NCI-H510A treated with DMSO at 0.1 percent for 48 hours (cell line): ENCODE measurements at places on chromosomes 12 and 14.

DNA sequence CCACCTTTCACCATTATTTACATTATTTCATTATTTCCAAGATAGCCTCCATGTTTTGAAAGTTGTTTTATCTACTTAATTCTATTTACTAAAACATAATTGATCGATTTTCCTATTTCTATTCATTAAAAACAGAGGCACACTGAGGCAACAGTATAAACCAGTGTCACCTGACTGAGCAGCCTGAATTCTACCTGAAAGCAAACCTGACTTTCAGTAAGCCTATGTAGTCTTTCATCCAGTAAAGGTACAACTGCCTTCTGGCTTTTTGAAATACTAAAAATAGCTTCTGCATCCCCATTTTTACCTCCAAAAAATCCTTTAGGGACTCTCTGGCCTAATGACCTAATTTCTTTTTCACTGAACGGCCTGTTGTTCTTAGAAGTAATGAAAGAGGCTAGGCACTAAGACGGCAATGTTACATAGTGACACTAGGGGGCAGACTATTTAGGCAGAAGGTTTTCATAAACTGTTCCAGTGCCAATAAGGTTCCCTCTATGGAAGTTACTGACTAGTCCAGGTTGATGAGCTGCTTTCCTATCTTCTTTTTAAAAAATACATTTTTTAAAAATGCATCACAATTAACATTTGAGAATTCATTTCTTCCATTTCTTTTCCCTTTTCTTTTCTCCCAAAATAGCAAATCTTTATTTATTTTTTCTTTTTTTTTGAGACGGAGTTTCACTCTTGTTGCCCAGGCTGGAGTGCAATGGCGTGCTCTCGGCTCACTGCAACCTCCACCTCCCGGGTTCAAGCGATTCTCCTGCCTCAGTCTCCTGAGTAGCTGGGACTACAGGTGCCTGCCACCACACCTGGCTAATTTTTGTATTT lies 17.5 kb downstream of the ANAPC5 start:
- DNase-seq = peak; percentile 91

DNA sequence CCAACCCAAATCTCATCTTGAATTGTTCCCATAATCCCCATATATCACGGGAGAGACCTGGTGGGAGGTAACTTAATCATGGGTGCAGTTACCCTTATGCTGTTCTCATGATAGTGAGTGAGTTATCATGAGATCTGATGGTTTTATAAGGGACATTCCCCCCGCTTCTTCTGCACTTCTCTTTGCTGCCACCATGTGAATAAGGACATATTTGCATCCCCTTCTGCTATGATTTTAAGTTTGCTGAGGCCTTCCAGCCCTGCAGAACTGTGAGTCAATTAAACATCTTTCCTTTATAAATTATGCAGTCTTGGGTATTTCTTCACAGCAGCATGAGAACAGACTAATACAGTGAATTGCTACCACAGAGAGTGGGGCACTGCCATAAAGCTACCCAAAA lies 179.1 kb downstream of the LRIG3 start:
- no peak for DNase-seq

GRCh38 chr14:82003426-82003825 lies 469.8 kb upstream of the SEL1L start:
- DNase-seq = no peak

- DNase-seq = no peak
These were observed 13.7 kb downstream of the ARID2 start for GRCh38 chr12:45743247-45743646.

- DNase-seq = no peak
These were observed 68.2 kb downstream of the SINHCAF start for GRCh38 chr12:31257784-31258183.
